Bronchial epithelial cell (primary cell): ENCODE measurements at places on chromosomes 2 and 18.

DNA sequence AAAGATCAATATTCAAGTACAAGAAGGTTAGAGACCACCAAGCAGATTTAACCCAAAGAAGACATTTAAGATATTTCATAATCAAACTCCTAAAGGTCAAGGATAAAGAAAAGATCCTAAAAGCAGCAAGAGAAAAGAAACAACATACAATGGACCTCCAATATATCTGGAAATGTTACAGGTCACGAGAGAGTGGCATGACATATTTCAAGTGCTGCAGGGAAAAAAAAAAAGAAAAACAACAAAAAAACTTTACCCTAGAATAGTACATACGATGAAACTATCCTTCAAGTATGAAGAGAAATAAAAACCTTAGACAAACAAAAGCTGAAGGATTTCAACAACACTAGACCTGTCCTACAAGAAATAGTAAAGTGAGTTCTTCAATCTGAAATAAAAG is 91.5 kb upstream of the CD226 start:
- no peak for DNase-seq

GRCh38 chr18:35564795-35565453 is 16.6 kb upstream of the GALNT1 start:
- no peak for DNase-seq

GRCh38 chr2:135960656-135961551 is 24.5 kb downstream of the DARS1 start:
- no peak for DNase-seq

GRCh38 chr2:54955358-54956110 is 94.7 kb downstream of the RTN4 start:
- no peak for DNase-seq

- no peak for DNase-seq
These were observed 435 bp upstream of the IMPACT start for GRCh38 chr18:24426073-24426397.

DNA sequence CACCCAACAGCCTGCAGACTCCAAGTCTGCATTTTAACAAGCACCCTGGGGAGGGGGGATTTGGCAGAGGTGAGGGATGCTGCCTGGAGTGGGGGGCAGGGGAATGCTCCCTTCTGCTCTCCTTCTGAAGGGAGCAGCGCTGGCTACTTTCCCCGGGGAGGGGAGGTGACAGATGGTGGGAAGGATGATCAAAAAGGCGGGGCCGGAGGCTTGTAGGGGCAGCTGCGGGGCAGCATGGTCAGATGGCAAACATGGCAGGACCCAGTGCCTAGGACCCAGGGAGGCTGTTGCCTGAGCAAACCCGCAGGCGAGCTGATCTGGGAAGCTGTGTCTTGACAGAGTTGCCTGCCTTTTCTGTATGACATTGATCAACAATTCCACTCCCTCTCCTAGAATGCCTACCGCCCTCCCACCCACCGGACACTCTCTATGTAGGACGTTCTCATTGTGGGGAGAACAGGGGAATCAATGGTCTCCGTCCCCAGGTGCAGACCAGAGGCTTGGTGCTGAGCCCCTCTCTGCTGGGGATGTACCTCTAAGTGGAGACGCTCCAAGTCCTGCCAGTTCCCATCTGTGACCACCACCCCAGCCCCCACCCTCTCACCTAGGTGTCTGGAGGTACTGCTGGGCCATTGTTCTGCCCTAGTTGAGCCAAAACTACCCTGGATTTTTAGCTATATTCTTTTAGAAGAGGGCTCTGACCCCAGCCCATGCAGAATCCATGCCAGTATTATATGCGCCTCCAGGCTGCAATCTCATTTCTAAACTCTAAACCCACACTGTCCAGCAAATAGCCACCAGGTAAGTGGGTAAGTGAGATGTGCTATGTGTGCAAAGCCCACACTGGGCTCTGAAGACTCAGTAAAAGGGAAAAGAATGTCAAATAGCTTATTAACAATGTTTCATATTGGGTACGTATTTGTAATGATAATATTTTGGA is 89.7 kb upstream of the SEC11C start:
- DNase-seq = no peak

- no peak for DNase-seq
These were observed 176.1 kb downstream of the ZNF521 start for GRCh38 chr18:25175558-25176517.

GRCh38 chr18:75785206-75785605 is 357.7 kb upstream of the SMIM21 start:
- DNase-seq = no peak

DNA sequence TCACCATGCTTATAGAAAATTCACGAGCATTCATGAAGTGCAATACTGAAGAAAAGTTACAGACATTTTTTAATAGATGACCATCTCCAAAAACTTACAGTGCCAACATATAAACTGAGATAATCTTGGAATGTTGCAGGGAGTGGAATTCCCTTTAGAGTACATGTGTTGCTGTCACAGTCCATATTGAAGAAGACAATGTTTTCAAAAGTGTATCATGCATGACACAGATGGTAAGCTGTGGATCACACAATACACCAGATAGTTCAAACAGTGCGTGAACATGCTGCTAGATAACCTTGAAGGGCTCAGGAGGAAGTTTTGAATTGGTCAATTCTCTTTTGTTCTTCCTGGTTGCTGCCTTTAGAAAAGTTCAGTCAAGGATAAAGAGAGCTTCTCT is 1644.3 kb upstream of the NXPH2 start:
- DNase-seq = no peak

GRCh38 chr2:136067459-136067858 is 50.5 kb downstream of the CXCR4 start:
- no peak for DNase-seq

DNA sequence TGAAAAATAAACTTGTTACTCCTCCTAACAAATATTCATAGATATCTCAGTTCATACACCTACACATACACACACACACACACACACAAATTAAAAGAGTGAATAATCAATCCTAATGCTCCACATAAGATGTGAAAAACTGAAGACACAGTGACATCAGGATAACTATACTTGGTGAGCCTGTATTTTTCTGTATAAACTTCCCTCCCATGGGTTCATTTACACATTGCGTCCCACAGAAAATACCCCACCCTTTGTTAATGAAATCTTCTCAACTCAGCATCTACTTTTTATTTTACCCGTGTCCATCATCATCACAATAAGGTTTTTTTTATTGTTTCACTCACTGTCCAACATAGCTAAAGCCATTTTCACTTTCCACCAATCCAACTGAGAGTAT is 60.4 kb downstream of the CD226 start:
- no peak for DNase-seq

- no peak for DNase-seq
These were observed 15.4 kb upstream of the E2F6 start for GRCh38 chr2:11481426-11481788.

GRCh38 chr2:95359031-95359430 is 43.5 kb upstream of the FAHD2A start:
- DNase-seq = peak; percentile 19

DNA sequence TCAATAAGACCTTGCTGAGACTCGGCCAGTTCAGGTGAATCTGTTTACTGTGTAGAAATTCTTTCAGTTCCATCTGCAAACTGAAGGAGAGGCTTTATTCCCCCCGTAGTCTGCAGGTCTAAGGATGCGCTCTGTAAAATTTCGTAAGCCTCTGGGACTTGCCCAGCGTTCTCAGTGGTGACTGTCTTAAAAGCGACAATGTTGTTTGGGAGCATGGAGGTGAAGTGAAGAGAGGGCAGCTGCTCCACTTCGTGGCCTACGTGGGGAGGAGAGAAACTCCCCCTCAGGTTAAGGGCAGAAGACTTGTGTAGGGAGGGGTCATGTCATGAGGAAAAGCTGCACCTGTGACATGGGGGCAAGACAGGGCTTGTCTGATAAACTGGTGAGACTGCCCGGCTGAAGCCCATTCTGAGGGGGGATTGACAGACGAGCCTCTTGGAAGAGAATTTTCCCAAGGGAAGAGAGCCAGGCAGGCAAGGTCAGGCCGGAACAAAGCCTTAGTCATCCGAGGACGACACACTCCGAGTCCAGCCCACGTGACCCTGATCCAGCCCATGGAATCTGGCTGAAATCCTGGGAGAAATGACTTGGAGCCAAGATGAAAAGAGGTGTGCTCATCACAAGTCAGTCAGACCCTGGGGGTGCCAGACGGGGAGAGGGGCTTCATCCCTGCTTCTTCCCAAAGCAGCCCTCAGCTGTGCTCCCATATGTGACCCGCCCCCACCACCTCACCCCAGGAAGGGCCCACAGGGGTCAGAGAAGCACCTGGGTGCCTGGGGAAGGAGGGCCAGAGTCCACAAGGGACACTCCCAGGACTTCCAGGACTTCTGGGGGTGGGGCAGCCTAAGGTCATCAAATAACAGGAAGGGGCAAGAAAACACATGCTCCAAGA is 88.5 kb upstream of the SH3BP4 start:
- peak; percentile 86 for DNase-seq

DNA sequence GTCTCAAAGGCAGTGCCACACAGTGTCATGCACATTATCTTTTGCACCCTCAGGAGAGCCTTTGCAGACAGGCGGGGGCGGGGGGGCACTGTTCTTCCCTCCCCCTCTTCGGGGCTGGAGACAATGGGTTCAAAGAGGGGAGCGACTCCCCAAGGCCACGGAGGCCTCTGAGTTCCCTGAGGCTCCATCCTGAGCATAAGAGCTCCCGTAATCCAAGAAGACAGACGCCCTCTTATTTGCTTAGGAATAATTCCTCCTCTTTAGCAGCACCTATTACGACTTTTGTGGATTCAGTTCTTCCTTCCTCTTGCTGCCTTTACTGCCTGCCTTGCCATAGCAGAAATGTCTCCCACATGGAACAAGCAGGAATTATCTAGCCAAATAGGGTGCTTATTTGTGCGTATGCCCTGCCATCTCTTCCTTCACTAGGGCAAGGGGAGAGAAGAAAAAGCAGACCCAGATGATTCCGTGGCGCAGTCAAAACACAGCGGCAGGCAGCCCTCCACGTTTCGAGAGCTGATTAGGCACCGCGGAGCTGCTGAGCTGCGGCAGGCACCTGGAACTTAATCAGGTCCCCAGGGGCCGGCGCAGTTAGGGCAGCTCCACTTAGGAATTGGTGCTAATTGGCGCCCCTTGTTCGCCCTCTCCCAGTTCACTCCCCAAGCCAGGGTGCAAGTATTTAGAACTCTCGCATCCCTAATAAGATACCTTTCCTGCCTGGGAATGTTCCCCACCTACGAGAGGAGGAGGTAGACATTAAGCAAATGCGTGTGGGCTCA is 233.4 kb upstream of the MYT1L start:
- DNase-seq = no peak

- DNase-seq = no peak
These were observed 109.2 kb downstream of the SCN2A start for GRCh38 chr2:165348441-165348840.

GRCh38 chr2:191682126-191682525 is 4.2 kb downstream of the NABP1 start:
- peak; percentile 63 for DNase-seq

- DNase-seq = no peak
These were observed 89.9 kb downstream of the LYPD6 start for GRCh38 chr2:149420053-149420963.

GRCh38 chr18:61426492-61427053 is 93.3 kb downstream of the CDH20 start:
- DNase-seq = no peak

GRCh38 chr2:98025481-98026037 is 29.8 kb upstream of the TMEM131 start:
- DNase-seq = no peak

- peak; percentile 3 for DNase-seq
These were observed 151.7 kb downstream of the ANKRD44 start for GRCh38 chr2:197158591-197159550.

GRCh38 chr2:156452971-156453370 is 16.8 kb downstream of the GPD2 start:
- no peak for DNase-seq

- no peak for DNase-seq
These were observed 82.4 kb downstream of the ARMC9 start for GRCh38 chr2:231280846-231281245.

GRCh38 chr2:16821692-16822091 is 156.1 kb upstream of the CYRIA start:
- no peak for DNase-seq

DNA sequence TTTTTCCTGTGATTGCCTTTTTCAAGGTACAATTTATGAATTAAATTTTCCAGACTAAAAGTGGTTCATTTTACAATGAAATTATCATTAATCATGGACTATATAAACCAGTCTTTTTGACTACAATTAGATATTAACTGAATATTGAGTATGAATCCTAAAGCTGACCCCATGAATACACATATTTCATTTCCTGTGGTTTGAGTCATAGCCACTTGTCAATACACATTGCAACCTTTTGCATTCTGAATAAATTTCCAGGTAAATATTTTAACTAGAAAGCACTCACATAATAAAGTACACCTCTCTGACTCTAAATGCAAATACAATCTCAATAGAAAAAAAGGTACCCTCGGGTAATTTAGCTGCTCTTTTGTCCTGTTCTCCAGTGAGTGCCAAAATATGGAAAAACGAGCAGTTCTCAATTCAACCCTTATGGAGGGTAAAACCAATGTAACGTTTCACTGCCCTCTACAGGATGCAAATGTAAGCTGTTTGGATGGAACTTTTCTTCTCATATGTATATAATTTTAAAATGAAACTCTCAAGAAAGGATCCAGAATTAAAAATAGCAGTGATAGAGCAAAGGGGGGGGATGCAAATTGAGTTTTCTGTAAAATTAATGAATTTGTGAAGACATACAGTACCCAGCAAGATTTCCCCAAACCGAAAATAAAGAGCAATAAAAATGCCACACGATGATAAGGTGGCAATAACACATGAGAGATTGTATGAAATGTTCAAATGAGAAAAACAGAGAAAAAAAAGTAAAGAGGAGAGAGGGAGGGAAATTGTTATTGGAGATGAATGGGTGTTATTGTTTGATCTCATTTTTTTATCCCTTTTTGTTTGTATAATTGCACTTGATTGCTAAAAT is 1795.7 kb upstream of the PIK3C3 start:
- peak; percentile 54 for DNase-seq

DNA sequence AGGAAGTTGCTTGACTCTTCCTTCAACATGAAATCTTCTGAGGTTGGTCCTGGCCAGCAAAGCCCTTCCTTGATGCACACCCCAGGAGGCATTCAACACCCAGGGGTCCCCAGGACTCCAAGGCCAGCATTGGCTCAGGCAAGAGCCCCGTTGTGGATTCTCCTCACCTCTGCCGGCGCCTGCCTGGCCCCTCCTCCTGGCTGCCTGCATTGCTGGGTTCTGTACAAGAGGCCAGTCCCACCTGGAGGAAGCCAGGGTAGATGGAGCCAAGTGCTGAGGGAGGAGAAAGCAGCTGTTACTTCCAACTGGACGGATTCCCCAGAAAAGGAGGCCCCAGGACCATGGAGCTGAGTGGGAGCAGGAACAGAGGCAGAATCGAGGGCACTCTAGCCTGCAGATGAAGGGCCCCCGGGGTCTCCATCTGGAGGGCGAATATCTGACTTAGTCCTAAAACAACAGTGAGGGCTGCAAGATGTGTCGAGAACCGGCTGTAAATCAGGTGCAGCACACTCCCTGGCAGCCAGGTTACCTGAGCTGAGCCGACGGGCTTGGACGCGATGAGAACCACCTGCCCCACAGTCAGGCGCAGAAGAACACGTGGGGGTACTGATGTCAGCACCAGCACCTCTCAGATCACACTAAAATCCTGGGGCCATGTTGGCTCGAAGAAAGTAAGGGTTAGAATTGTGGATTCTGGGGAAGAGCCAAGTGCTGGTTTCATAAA is 399.6 kb upstream of the SALL3 start:
- DNase-seq = no peak

GRCh38 chr2:71849607-71850305 is 297.9 kb downstream of the CYP26B1 start:
- DNase-seq = no peak

GRCh38 chr2:47798631-47799030 is 15.7 kb downstream of the MSH6 start:
- no peak for DNase-seq
